ENCODE measurements at places on chromosomes 4 and X. TPM values are rescaled to one million over a fixed set of nuclear protein-coding genes. Genes with fewer than 3 reads are reported as not detected.

DNAAF6 gene
- not detected for total RNA-seq

EDA gene
- 21.2 TPM for total RNA-seq

DCX gene
- 20.8 TPM for total RNA-seq

HTRA3 gene
- 35.2 TPM for total RNA-seq

BTC gene
- 32.9 TPM for total RNA-seq

LINC00632 gene
- 7.0 TPM for total RNA-seq

SHROOM3 gene
- total RNA-seq: 17.5 TPM

INTS12 gene
- 19.3 TPM for total RNA-seq

CT45A6 gene
- not detected for total RNA-seq

JAKMIP1 gene
- total RNA-seq: not detected

NOP14 gene
- total RNA-seq: 16.6 TPM

SH2D1A gene
- 0.41 TPM for total RNA-seq

SPIN2A gene
- 0.41 TPM for total RNA-seq

DUSP9 gene
- not detected for total RNA-seq

TMEM31 gene
- not detected for total RNA-seq

TMPRSS11F gene
- 0.72 TPM for total RNA-seq

RTL9 gene
- total RNA-seq: 1.3 TPM

KIAA0232 gene
- total RNA-seq: 56.2 TPM

RBM10 gene
- total RNA-seq: 27.8 TPM

ERCC6L gene
- total RNA-seq: 4.0 TPM

GBA3 gene
- total RNA-seq: not detected

TACR3 gene
- 5.9 TPM for total RNA-seq

MAGEA10 gene
- not detected for total RNA-seq

ARHGAP24 gene
- 112 TPM for total RNA-seq

SSX2 gene
- not detected for total RNA-seq

DCAF4L1 gene
- total RNA-seq: not detected

LIN54 gene
- 20.1 TPM for total RNA-seq

GPRIN3 gene
- 5.8 TPM for total RNA-seq

NDP gene
- total RNA-seq: 1.1 TPM

LDB2 gene
- 49.2 TPM for total RNA-seq

MAGEB17 gene
- not detected for total RNA-seq

UGT2A1 gene
- not detected for total RNA-seq

STPG2 gene
- total RNA-seq: 0.31 TPM

RHOXF1 gene
- not detected for total RNA-seq

HTN1 gene
- total RNA-seq: not detected

CEP44 gene
- 32.8 TPM for total RNA-seq

OPRPN gene
- not detected for total RNA-seq

SYAP1 gene
- total RNA-seq: 18.7 TPM

FREM3 gene
- total RNA-seq: not detected

SPANXN3 gene
- total RNA-seq: not detected

HPSE gene
- 1.0 TPM for total RNA-seq

SLC34A2 gene
- 10.7 TPM for total RNA-seq

EVC gene
- 37.2 TPM for total RNA-seq

CHST7 gene
- 11.7 TPM for total RNA-seq

DGAT2L6 gene
- not detected for total RNA-seq

RIBC1 gene
- total RNA-seq: not detected

ETDB gene
- not detected for total RNA-seq

S100P gene
- 1.7 TPM for total RNA-seq

TRAM1L1 gene
- 5.8 TPM for total RNA-seq

AP1AR gene
- total RNA-seq: 16.1 TPM

SLITRK2 gene
- 1.2 TPM for total RNA-seq

HPGD gene
- 16.7 TPM for total RNA-seq

H2BW2 gene
- total RNA-seq: not detected

PAK3 gene
- total RNA-seq: 5.5 TPM

CYTL1 gene
- 4.6 TPM for total RNA-seq

H2AZ1 gene
- total RNA-seq: 124 TPM

GYPA gene
- 5.3 TPM for total RNA-seq

Data from tongue (tissue), 3 donors.